ENCODE measurements at places on chromosomes 2 and 18.

DNA sequence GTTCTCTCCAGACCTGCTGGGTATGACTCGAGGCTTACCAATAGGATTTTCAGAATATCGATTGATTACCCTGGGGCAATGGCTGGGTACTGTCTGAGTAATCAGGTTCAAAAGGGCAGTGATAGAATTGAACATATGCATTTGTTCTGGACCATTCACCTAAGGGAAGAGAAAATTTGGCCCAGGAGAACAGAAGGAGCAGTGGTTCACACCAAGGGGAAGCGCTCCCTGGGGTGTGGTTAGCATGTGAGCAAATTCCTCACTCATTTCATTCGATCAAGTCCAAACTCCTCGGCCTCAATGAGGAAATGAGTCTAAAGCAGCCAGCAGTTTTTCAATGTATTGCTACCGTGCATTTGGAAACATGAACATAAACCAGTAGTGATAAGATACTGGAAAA, 55.6 kb downstream of the CYP26B1 start:
- no peak for DNase-seq

DNA sequence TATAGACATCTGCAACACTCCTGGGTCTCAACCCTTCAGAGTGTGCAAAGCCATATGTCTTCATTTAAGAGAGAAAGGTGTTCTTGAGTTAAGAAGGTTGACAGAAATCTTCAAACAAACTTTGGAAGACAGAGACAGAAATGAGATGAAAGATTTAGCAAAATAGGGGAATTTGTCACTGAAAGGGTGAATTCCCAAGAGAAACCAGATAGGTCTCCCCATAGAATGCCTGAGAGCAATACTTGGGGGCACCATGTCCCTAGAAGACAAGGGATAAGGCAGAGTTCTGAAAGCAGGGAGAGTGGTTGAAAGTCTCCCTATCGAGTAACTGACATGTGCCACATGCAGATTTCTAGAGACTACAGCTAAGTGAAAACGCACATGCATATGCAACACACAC, 50.0 kb downstream of the AP1S3 start:
- no peak for DNase-seq

DNA sequence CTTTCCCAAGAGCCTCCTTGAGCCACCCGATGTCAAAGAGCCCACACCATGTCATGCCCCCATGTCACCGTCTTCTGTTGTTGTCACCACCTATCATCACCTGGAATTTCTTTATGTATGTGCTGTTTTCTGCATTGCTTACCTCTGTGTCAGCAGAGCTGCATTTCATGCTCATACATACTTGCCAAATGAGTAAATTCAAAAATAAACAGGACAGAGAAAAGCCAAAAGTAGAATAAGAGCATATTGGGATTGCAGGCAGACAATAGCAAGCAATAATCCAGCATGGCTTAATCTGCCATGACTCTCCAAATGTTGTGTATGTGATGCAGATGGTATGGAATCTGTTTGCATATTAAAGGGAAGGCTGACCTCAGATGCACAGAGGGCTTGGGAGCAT, 15.3 kb upstream of the RGPD4 start:
- no peak for DNase-seq

DNA sequence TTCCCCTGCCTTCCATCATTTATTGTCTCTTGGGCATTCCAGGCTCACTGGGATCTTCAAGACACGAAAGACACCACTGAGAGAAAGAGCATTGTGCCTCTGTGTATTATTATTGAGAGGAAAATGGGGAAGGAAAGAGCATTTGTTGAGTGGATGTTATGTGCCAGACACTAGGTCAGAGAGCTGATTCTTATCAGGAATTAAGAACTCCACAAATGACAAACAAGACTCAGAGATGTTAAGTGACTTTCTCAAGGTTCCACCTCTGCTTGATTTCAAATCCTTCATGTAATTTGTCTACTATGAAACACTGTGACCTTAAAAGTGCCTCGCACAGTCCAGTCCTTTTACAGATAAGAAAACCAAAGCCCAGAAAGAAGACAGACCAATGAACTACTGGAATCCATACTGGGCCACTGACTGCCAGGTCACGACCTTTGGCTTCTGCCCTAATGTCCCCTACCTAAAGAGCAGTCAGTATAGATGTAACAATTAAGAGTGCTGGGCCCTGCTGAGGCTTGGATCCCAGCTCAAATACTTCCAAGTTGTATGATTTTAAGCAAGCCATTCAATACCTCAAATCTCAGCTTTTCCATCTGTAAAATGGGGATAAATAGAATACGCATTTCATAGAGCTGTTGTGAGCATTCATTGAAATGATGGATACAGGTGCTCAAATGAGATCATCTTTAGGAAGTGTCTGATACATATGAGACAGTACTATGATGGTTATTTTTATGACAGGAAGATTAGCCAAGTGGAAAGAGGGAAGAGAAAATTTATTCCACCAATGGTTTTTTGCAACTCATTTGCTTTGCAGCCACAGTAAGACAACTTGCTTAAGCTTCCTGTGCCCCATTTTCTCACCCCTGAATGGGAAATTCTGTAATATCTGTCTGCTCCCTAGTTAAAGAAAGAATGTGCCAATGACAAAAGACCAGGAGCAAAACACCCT, 10.9 kb downstream of the KLF7 start:
- no peak for DNase-seq

DNA sequence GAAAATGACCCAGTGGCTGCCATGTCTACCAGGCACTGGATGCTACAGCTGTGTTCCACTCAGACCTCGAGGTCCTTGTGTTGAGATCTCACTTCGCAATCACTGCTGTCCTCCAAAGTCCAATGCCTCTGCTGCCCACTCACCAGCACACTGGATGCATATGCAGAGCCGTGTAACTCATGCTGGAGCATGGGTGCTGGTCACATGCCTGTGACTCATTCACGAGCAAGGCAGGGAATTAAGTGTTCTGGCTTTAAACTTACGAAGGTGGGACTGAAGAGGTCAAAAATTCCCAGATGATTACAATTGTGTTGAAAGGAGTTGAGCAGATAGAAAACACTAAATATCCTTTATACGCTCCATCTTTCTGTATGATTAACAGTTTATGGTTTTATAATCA, 417.5 kb downstream of the NUP35 start:
- no peak for DNase-seq

GRCh38 chr2:233563663-233564430, 2.7 kb downstream of the USP40 start:
- DNase-seq: no peak

GRCh38 chr2:121333834-121334558, 49.0 kb upstream of the TFCP2L1 start:
- DNase-seq: no peak

DNA sequence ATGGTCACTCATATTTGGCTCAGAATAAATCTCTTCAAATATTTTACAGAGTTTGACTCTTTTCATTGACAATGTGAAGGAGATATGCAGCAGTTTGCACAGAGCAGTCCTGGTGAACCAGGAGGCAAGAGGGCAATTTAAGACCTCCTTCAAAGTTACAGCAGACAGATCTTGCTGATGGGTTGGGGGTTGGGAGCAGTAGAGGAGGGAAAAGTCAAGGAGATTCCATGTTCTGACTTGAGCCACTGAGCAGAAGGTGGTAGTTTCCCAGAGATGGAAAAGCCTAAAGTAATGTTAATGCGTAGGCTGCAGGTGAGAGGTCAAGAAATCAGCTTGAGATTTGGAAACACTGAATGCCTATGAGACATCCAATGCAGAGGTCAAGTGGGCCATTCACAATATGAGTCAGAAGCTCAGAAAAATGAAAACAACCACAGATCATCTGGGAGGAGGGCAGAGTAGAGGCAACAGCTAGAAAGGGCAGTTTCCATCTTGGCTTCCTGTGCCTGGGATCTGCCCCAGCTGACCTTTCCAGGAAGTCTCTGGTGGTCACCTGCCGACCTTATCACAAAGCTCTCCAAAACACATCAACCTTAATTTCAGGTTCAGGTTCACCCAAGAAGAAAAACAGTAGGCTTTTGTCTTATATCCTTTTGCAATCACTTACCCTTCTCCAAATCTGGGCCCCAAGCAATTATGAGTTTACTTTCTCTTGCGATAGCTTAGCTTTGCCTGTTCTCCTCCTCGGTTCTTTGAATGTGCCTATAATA, 197.5 kb upstream of the ARL4C start:
- no peak for DNase-seq

DNA sequence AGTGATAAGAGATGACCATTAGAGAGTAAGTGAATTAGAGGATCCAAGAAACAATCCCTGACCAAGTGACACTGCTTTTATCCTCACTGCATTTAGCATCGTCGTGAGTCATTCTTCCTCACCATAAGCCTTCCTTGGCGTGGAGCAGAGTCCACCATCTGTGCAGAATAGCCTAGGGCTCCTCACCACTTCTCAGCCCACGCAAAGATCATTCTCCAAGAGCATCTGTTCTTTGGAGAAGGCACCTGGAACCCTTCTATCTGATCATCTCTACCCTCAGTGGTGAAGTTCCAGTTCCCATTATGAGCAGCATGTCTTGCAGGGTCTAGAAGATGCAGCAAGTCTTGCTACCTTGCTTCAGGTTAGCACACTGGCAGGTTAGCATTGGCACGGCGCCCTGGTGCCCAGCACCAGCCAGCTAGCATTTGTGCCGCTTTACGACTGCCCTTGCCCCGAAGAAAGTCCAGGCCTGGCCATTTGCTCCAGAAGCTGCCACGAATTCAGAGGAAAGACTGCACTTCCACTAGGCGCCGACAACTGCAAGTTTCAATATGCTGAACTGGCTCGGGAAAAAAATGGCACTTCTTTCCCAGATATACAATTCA, 225.8 kb downstream of the TTC32 start:
- DNase-seq: no peak

GRCh38 chr2:109066917-109067597, 61.9 kb upstream of the SH3RF3 start:
- no peak for DNase-seq

GRCh38 chr2:125224830-125225229, 1199.7 kb downstream of the CNTNAP5 start:
- no peak for DNase-seq

DNA sequence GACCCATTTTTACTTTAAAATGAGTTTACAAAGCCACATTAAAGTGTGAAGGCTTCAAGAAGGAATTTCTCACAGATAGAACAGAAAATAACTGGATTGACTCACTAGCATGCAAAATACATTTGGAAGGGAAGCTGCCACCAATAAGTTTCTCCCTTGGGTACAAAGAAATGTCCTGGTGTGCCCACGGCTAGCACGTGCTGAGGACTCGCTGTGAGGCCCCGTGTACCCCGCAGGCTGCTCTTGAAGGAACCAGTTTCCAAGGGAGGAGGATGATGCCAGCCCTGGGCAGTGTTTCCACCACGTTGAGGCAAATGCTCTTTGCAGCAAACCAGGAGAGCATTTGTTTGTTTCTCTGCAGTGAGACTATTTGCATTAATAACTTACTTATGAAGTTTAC, 207.3 kb downstream of the SH3RF3 start:
- DNase-seq: no peak

DNA sequence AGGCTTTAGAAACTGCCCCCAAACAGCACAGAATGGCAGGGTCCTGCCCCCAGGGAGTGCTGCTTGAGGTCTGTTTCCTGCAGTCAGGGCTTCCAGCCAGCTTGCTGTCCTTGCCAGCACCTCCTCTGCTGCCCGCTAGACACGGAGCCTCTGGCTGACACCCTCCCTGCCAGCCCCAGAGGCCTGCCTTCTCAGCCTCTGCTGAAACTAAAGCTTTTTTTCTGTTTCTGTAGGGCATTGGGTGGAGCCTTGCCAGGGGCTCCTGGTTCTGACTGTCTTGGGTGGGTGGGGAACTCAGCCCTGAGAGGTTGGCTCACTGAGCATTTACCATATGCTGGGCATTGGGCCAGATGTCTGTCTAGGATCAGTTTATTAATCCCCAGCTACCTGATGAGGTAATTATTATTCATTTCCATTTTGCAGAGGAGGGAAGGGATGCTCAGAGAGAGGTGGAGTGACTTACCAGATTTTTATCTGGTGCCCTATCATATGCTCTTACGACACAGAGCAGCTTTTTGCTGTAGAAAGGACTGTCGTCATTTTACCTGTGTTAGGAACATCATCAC, 35.4 kb downstream of the INPP4A start:
- no peak for DNase-seq

DNA sequence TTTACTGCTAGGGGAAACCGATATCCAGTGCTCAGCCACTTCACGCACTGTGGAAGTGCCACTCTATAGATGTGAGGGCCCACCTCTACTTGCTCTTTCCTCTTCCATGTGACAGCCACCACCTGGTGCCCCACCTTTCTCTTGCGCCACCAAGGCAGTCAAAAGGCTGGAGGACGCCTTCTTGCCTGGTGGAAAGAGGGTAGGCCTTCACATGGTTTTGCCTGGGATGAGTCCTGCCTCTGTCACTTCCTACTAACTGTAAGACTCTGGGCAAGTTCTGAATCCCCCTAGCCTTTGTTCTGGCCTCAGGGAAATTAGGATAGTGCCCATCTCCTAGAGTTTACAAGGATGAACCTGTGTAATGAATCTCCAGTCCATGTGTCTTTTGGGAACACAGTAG, 66.1 kb upstream of the ODC1 start:
- DNase-seq: no peak

DNA sequence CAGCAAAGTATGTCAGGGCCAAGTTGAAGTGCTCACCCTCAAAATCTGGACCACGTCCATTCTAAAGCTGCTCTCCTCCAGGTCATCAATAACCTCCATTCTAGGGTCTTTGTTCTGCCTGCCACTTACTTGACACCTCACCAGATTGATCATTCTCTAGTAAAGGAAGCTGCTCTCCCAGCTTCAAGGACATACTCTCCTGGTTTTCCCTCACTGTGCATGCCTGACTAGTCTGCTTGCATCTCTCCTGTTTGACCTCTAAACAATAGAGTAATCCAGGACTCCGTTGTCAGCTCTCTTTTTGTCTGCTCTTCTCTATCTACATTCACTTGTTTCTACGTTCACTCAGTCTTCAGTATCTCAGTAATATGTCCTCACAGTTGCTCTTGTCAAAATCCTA, 59.1 kb downstream of the FRZB start:
- DNase-seq: no peak

DNA sequence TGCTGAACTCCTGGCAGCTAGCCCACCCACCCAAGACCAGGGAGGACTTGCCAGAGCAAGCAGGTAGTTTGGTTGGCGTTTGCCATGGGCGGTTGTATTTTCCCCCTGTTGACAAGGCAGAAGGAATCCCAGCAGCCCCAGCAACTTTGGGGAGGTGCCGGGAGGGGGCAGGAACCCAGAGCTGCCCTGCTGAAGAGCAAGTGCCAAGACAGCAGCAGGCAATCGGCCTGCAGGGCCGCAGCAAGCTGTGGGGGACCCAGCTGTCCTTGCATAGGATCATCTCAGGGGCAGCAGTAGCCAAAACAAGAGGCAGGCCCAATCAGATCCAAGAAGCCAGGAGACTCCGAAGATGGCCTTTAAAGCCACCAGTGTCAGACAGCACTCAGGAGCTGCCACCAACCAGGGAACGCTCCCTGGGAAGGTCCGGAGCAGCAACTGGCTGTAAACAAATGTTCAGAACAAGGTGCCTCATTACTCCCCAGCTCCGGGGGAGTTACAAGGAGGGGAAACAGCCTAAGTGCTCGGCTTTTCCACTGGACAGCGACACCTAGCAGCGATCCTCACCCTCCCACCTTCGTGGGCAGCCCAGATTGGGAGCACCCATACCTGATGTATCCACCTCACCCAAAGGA, 2.1 kb downstream of the ST8SIA5 start:
- DNase-seq: peak; percentile 33

GRCh38 chr18:74819433-74820059, 221.9 kb downstream of the ZNF407 start:
- no peak for DNase-seq

GRCh38 chr18:66473882-66474281, 130.0 kb downstream of the CDH19 start:
- no peak for DNase-seq

GRCh38 chr2:10427618-10427949, 20.5 kb downstream of the ODC1 start:
- DNase-seq: peak; percentile 56

All from right kidney (tissue), 9 donors.